T-cell (primary cell): ENCODE measurements at places on chromosomes 7 and 10.

DNA sequence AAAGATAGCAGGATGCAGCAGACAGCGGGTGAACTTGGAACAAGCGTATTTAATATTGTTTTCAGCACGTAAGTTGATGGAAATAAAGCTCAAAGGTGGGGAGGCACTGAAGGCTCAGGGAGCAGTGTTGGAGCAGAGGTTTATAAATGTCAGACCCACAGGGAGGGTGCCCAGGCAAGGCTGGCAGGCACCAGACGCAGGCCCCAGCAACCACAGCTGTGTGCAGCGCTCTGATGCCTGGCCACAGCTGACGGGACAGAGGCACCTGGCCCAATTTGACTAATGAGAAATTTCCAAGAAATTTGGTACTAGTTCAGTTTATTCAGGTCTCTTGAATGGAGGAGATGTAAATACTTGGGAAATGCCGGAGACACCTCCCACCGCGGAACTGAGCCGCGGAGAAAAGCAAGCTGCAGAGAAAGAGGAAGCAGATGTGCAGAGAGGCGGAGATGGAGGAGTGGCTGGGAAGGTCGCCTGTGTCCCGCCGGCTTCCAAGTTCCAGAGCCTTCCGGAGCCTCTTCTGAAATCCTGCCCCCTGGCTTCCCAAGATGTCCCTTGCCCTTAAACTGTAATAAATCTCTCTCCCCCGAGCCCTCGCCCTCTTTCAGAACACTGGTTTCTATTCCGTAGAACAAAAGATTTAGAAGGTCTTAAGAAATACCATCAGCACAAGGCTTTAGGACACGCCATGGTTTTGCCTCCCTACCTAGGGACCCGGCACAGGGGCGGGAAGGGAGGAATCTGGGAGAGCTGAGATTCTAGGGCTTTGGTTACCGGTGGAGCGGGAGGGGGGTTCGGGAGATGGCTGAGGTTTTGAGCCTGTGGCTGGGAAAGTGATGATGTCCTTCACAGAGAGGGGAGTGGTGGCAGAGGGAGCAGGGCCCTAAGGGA lies 38.4 kb upstream of the PLXNA4 start:
- DNase-seq = no peak

DNA sequence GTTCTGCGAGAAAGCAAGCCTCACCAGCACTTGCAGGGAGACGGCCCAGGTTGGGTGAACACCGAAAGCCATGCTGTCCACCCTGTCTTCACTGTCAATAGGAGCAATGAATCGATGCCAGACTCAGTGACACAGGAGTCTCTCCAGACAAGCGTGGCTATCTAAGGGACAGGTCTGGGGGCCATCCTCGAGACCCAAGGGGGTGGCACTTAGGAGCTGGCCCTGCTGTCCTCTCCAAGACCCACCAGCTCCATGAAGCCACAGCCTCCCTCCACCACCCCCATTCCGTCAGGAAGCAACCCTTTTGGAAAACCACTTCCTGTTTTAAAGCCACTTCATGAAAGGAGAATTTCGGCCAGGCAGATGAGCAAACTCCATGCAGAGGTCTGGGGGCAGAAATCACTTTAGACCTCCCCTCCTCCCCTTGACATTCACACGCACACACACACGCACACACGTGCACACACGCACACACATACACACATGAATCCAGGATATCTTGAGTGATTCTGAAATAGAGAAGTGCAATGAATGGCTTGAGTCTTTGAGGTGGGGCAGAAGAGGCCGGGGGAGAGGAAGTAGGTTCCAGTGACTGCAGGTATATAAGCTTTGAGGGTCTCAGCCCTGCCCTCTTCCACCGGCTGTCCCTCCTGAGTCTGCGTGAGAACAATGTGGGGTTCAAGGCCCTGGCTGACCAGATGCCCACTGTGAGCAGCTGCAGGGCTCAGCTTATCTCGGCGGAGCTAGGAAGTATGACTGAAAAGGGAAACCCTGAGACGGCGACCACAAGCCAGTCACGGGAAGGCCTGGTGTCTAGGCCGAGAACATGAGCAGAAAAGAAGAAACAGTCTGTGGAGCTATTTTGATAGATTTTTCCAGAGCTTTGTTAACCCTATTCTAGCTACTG lies 25.0 kb downstream of the RGS10 start:
- DNase-seq = peak; percentile 56

DNA sequence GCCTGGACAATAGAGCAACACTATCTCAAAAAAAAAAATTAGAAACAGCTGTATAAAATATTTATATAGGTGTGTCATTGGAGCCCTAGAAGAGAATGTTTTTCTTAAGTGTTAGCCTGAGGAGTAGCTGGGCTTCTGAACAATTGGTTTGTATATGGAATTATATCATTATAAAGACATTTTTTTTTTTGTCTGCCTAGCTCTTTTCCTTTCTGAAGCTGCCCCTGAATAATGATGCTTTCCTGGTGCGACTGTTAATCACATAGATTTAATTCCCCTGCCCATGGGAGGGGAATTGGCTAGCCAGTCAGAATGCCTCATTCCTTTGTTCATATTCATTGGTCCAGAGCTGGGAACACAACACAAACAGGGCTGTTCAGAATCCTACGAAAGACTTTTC lies 13.9 kb upstream of the ABCC2 start:
- DNase-seq = no peak

DNA sequence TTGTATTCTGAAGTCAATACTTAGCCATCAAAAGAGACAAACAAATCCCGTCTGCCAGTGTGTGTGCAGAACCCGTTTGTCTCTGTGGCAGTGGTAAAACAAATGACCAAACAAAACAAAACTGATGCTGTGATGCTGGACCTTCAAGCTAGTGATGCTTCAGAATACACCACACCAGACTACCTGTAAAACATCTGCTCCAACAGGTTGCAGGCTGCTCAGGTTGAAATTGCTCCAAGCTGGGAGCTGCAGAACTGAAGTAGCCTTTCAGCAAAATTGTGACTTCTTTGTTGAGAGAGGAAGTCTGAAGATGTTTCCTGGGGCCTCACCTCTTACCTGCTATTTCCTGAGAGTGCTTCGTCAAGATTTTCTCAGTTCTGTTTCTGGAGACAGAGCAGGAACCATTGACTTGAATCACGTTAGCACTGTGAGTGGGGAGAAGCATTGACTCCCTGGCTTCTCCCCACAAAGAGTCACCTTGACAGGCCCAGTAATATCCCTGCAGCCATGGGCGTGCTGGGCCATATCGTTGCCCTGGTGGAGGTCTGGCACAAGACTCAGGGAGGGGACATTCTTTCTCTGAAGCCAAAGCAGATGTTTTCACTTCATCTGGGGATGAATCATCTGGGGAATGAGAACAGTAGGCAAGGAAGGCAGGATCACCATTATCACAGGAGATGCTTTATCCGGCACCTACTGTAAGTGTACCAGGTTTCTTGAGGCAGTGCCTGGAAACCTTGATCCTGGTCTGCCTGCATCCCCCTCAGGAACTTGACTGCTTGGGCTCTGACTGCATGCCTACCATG lies 80.2 kb downstream of the RBM20 start:
- DNase-seq = no peak

GRCh38 chr7:133591704-133592340 lies 338.9 kb downstream of the EXOC4 start:
- no peak for DNase-seq

- no peak for DNase-seq
These were observed 26.8 kb upstream of the SORCS3 start for GRCh38 chr10:104614245-104614831.

GRCh38 chr10:77501152-77501845 lies 136.3 kb downstream of the KCNMA1 start:
- no peak for DNase-seq

DNA sequence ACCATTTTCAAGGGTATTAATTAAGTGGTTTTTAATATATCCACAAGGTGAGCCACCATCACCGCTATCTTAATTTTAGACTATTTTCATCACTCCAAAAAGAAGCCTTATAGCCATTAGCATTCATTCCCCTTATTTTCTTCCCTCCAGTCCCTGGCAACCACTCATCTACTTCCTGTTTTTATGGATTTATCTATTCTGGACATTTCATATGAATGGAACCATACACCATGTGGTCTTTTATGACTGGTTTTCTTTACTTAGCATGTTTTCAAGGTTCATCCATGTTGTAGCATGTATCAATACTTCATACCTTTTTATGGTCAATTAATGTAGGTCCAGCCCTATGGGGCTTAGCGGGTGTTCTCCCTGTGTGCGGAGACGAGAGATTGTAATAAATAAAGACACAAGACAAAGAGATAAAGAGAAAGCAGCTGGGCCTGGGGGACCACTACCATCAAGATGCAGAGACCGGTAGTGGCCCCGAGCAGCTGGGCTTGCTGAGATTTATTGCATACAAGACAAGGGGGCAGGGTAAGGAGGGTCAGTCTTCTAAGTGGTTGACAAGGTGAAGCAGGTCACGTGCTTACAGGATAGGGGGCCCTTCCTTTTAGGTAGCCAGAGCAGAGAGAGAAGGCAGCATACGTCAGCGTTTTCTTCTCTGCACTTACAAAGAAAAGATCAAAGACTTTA lies 14.6 kb downstream of the WBP1L start:
- DNase-seq = no peak

- no peak for DNase-seq
These were observed 152.2 kb upstream of the PDE1C start for GRCh38 chr7:32222251-32222900.

DNA sequence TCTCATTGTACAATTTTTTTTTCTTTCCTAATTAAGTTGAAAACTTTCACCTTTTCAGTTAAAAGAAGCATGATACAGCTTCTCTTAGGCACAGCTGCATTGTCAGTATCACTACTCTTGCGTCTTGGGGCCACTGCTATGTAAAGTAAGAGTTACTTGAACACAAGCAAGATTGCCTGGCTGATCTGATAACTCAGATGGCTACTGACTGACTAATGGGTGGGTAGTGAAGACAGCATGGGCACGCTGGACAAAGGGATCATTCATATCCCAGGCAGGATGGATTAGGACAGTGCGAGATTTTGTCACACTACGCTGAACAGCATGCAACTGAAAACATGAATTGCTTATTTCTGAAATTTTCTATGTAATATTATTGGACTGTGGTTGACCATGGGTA lies 11.6 kb upstream of the ADAMTS14 start:
- no peak for DNase-seq

DNA sequence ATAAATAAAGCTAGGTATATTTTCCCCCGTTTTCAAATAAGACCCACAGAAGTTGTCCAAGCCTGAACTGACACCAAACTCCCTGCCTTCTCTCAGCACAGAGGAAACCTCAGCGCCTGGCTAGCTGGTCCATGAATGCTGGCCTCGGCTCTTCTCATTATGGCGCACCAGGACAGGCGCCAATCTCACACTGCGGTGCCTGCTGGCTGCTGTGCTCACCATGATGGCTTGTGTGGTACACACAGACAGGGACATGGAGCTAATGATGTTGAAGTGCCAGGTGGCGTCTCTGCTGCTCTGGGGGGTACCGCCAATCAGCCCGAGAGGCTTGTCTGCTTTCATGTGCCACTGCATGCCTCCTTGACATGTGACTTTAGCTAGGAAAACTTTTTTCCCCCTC lies 43.2 kb upstream of the USP6NL start:
- no peak for DNase-seq

GRCh38 chr10:66591865-66592264 lies 334.0 kb upstream of the LRRTM3 start:
- no peak for DNase-seq

DNA sequence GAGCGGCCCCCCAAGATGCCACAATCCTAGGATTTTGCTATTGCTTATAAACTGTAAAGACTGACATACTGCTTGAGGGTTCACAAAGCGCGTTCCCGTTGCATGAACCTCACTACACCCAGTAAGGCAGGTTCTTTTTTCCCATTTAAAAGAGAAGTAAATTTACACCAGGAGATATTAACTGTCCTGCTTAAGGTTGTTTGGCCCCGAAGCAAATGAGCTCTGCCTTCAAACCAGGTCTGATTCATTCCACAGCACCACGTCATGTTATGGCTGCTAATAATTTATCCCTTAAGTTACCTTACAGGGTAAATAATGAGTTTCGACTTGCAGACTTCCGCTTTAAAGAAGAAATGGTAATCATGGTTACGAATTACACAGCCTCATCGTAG lies 559 bp upstream of the FKBP14 start:
- no peak for DNase-seq

DNA sequence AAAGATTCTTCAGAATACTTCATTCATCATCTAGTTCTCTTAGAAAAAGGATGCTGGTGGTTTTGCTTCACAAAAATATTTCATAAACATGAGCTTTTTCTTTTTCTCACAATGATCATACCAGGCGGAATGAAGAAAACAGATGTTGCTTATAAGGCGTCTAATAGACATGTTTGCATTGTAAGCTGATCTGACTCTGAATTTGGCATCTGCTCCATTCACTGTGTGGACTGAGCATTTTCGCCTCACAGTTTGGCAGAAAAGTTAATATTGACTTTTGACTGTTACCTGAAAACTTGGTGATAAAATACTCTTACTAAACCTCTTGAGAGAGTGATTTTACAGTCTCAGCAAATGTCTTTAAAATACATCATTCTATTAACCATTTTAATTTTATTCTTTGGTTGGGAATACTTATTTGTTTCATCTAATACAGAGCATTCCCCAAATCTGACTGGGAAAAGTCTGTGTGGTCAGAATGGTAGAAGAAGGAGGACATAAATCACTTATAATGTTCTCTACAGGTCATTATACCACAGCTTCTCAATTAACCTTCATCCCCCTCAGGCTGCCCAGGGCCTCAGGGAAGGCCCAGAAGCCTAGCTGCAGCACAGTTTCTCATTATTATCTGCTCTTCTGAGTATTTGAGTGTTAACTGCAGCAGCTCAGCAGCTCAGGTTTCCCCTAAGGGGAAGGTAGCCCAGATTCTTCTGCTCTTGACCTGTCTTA lies 121.6 kb upstream of the KAT6B start:
- DNase-seq = no peak

DNA sequence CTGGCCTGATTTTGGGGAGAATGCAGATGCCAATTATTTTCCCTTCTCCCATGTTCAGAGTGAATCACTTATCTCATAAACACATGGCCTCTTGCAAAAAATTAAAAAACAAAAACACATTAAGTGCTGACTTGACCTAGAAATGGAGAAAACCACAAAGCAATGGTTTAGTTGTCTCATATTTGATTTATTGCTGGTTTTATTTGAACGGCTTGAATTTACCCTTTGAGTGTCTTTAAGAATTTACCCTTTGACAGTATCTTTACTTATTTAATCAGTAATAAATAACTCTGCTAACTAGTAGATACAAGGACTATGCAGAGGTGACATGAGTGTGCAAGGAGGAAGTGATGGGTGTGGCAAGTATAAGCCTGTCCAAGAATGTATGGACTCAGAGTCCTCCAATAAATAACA lies 68.1 kb upstream of the GSDME start:
- no peak for DNase-seq

GRCh38 chr10:70966646-70967553 lies 78.5 kb upstream of the PCBD1 start:
- DNase-seq = no peak

DNA sequence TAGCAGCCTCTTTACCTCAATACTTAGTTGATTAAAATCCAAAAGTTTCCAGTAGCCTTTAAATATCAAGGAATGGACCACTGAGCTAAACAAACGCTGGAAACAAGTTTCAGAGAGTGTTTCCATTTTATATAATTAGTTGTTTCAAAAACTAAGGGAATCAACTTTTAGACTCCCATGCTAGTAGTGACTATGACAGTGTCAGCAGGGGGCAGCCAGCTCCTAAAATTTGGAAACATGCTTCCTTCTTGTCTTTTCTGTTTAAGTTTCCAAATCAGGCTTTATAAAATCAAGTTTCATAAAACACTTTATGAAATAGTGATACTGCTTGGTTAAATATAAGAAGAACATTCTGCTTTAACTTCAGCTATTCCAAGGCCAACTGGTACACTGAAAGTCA lies 138.2 kb upstream of the TMEM229A start:
- DNase-seq = no peak
